Activated T-cell treated with anti-CD3 and anti-CD28 coated beads for 4 hours (primary cell): ENCODE measurements at places on chromosomes 12 and 14.

- no peak for DNase-seq
Measured at GRCh38 chr12:94566345-94566744, 84.0 kb downstream of the TMCC3 start.

- no peak for DNase-seq
Measured at GRCh38 chr12:25121110-25121509, 73.8 kb downstream of the DNAI7 start.

DNA sequence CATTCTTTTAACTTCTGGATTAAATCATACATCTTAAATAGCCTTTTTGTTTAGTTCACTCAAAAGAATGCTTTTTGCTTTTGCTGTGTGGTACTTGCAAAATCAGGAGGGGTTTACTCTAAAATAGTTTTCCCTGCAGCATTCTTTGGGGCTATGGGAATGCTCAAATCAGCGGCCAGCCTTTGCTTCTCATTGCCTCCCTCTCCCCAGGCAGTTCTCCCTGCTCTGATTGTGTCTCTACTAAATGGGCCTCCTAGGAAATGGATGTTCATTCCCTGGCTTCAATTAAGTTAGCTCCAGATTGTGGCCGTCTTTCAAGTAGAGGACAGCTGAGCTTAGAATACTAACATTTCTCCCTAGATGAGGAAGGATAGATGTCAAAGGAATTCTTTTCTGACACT is 4.4 kb downstream of the TULP3 start:
- no peak for DNase-seq

GRCh38 chr12:30630979-30631285 is 64.7 kb downstream of the IPO8 start:
- DNase-seq, result no peak
